GM12864 (cell line): ENCODE measurements at places on chromosomes 4 and X.

GRCh38 chrX:149716632-149717031 lies 4.8 kb downstream of the MAGEA11 start:
- DNase-seq = no peak

GRCh38 chr4:7199129-7199725 lies 6.9 kb downstream of the SORCS2 start:
- DNase-seq = no peak

DNA sequence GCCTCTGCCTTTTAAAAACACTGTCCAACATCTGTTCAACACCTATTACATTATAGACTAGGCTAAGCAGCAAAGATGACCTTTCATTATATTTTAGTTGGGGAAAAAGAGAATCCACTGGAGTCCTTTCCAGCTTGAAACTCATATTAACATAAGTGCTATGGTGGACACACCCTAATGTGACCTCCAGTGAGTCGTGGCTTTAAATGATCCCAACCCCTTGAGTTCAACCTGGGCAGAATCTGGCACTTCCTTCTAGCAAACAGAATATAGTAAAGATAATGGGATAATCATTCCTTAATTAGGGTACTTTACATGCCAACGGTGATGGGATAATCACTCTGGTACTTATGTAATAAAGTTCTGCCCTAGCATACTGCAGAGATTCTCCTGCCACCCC lies 162.6 kb downstream of the MAB21L2 start:
- DNase-seq = no peak

GRCh38 chr4:18568600-18568999 lies 547.0 kb upstream of the LCORL start:
- DNase-seq = no peak

GRCh38 chr4:74100531-74100930 lies 1.5 kb upstream of the CXCL2 start:
- no peak for DNase-seq

GRCh38 chr4:158282252-158282651 lies 72.0 kb downstream of the TMEM144 start:
- no peak for DNase-seq

DNA sequence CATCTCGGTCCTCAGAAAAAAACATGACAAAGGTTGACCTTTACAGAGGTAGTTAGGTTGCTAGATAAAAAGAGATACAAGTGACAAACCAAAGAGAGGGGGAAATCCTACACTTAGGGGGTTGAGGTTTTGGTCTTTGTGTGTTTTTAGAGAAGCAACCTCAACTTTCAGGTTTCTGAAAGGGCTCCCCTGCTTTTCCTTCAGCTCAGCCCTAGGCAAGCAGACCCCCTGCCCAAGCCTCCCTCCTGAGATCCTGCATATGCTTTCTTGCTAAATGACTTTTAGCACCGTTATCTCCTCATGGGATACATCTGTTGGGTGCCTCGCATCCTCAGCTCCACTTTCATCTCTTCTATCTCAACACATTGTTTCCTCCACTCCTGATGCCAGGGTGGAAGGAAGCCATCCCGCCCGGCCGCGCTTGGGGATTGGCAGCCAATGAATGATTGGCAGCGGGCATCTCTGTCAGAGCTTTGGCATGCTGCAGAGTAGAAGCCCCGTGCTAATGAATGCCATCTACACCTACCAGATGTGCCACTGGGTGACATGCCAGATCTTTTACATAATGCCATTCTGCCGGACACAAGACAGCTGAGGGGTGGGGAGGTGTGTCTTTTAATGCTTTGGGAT lies 15.0 kb upstream of the PRDM8 start:
- no peak for DNase-seq

- DNase-seq = no peak
These were observed 1.6 kb upstream of the IDUA start for GRCh38 chr4:985123-985830.

- no peak for DNase-seq
These were observed 36.5 kb downstream of the SHOX start for GRCh38 chrX:666762-667720.

DNA sequence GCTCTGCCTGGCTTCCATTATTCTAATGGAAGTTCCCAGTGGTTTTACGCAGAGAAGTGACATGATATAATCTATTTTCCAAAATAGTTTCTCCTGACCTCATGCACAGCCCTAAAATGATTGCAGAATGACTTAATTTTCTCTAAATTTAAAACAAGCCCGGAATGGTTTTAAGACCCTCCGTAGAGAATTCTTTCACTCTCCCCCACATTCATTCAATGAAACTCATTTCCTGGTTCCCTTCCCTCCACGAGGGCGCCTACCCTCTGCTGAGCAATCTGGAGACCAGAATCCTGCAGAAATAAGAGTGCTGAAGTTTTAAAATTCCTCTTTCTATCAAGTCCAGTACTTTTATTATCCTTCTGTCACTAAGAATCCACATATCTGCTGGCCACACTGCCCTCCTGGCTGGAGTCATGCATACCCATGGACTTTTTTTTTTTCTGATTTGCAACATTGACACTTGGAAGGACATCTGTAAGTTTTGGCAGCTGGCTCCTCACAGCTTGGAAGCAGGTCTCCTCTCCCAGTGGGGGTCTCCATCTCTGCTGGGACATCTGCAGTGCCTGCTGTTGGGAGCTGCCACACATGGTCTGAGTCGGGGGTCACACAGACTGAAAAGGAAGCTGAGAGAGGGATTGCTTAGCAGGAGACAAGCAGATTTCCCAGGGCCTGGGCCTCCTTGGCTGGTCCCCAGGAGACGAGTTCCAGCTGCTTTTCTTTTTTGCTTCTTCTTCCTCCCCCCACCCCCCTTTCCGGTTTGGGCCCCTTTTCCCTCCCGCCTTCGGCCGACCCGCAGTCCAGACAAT lies 86.1 kb downstream of the SOWAHB start:
- DNase-seq = no peak

DNA sequence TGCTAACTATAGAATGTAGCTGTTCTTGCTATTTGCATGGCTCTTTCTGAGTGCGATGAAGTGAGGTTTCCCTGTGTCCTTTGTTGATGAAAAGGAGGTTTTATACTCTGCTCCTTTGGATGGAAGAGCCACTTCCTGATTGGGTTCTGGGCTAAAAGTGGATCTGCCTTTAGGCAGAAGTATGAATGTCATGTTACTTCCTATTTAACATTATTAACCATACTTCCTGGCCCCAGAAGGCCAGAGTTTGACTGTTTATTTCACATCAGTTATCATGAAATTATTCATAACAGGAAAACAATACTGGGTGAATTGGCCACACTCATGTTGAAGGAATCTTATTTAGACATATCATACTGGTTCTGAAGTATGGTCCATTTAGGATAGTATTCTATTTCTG lies 386.2 kb downstream of the PCDH7 start:
- DNase-seq = no peak

DNA sequence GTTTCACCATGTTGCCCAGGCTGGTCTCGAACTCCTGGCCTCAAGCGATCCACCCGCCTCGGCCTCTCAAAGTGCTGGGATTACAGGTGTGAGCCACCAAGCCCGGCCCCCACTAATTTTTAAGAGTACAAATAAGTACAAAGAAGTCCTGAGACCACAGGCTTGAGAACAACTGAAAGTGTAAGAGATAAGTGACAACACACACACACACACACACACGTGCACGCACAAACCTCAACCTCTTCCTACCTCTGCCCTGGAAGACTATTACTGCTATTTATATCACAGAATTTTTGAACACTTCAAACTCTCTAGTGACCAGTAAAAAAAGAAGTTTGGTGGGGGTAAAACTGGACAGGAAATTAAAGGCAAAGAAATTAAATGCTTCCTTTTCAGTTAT lies 7.5 kb downstream of the KLHL15 start:
- no peak for DNase-seq

DNA sequence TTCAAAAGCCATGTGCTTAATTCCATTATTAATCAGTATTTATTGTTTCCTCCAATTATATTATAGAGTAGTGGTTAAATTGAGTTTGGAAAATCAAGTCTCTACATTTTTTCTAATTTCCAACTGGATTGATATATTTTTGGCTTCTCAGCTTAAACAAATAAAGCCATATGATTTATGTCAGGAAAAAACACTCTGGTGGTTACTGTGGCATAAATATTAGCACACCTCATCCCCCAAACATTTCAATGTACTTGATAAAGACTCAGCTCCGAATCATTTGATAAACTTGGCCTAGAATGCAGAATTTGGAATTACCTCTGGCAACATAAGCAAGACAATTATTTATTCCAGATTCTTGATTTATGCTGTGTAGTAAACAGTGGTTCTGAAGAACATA lies 2313.8 kb downstream of the ARAP2 start:
- DNase-seq = no peak

- DNase-seq = no peak
These were observed 162.2 kb downstream of the KLHL4 start for GRCh38 chrX:87679849-87680248.

- no peak for DNase-seq
These were observed 855.6 kb downstream of the CCSER1 start for GRCh38 chr4:90982813-90983212.

DNA sequence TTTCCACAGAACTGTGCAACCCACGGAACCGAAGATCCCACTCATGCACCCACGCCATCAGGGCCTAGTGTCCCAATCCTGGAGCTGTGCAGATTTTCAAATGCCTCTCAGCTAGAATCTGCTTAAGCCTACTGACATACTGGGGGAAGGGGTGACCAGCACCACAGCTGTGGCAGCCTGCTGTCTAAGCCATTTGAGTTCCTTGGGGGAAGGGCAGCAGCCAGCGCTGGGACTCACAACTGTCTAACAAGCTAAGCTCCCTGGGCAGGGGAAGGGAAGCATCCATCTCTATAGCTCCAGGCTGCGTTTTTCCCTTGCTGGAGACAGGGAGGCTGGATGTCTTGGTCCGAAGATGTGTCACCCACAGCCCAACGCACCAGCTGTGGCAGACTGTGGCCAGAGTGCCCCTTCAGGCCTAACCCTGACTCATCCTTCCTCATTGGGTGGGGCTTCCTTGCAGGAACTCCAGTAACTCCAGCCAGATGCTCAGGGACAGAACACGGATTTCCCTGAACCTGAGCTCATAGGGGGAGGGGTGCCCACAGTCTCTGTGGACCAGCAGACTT lies 194.8 kb downstream of the CHRDL1 start:
- no peak for DNase-seq

DNA sequence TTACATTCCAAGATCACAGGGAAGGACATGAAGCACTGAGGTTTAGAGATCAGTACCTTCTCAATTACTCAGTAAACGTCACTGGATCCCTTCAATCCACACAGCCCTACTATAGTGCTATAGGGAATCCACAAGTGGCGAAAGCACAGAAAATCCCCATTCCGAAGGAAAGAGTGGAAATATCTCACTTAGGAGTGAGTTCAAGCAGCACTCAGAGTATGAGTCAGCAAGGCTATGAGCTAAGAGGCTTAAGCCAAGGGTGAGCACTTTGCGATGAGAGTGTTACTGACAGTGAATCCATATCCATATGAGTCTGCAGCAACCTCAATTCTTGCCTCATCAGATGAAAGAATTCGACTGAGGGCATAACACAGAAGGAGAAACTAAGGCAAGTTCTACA lies 165.1 kb downstream of the VSIG4 start:
- DNase-seq = no peak

- no peak for DNase-seq
These were observed 145.1 kb downstream of the MGST2 start for GRCh38 chr4:139810710-139811109.

DNA sequence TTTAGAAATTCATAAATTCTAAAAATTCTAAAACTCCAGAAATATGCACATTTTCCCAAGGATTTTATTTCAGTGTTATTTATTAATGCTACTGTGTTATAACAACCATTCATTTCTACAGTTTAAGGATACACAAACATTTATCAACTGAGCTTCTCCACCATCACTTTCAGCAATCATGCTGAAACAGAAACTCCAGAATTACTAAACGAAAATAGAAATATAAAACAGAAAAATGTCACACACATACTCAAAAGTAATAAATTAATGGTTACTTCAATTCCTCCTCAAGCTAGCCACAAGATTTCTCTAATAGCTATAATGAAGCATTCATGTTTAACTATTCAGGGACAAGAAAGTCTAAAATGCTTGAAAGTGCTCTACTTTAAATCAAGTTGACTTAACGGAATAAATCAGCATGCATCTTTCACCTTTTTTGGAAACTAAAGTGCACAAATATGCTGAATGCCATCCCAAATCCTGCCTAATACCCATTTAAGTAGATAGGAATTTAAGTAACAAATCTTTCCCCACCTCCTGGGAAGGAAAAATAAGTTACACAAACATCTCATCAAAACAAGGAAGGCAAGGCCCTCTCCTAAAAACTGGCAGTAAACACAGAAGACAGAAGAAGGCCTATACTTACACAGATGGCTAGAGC lies 563 bp downstream of the FAM13A start:
- no peak for DNase-seq

- DNase-seq = no peak
These were observed 69.4 kb downstream of the STX18 start for GRCh38 chr4:4472344-4472958.

DNA sequence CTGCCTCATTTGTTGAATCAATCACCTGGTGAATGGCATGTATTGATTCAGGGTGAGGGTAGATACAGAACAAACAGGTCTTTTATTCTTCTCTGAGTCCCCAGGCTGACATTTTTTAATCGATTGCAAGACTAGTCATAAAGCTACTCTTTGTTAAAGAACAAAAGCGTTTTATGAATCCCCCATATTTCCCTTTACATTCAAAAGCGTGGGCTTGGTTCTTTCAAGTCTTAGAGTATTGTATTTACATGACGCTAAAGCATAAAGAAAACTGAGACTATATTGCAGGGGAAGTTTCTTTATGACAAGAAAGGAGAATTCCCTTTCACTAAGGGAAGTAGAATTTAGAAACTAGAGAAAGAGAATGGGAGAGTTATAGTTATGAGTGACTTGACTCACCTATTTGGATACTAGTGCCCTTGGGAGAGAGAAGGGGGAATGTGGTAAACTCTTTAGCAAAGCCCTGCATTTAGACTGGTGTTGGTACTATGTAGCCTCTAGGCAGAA lies 69.3 kb upstream of the PDE5A start:
- DNase-seq = no peak

DNA sequence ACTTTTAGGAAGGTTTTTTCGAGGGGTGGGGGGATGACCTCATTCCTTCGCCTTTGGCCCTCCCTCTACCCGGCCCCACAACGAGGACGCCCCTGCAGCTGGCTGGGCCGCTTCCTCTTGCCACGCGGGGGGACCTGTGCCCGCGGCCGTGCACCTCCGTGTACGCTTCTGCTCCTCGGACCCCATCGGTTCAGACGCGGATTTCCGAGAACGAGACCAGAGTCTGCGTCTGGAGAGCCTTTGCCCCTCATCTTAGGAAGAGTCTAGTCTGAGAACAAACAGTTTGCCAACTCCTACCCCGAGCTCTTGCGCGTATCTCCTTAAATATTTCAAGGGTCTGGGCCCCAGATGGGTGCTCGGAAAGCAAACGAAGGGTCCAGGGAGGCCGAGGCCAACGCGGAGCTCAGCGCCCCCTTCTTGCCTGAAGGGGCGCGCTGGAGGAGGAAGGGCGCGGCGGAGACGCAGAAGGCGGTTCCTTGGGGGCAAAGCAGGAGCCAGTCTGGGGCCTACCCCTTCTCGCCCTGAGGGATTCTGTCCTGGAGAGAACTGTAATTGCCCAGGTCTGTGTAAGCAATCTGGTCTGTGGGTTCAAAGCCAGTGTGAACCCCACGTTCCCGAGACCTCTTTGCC lies 3.9 kb upstream of the SFRP2 start:
- DNase-seq = no peak
